Renal cortex interstitium (tissue), 15 donors: ENCODE measurements at places on chromosomes 2 and 18. TPM values are rescaled to one million over a fixed set of nuclear protein-coding genes. Genes with fewer than 3 reads are reported as not detected.

DNA sequence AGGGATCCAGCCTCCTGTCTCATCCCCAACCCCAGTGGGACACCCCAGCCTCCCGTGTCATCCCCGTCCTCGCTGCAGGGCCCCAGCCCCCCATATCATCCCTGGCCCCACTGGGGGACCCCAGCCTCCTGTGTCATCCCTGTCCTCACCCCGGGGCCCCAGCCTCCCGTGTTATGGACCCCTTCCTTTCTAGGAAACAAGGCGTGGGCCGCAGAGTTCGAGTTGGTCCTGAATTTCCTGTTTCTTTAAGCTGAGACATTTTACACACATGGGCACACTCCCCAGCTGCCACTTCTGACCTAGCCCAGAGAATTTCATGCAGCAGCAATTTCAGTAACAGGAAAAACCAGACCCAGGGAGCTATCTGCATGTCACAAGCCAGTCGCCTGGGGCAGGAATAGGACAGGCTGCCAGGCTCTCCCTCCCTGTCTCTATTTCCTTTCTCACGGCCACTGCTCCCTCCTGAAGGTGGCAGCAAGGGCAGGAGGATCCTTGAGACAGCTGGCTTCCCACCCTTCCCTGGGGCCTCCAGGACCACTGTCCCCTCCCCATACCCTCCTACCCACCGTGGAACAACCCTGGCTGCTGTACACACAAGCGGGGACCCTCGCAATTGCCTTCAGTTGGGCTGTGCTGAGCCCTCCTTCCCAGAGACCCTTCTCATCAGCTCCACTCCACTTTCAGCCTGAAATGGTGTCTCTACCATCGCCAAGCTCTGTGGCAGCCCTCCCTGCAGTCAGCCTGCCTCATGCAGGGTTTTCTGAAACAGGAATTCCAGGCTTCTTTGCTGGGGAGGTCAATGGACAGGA lies 141.9 kb upstream of the ID2 start:
- DNase-seq, result no peak

DNA sequence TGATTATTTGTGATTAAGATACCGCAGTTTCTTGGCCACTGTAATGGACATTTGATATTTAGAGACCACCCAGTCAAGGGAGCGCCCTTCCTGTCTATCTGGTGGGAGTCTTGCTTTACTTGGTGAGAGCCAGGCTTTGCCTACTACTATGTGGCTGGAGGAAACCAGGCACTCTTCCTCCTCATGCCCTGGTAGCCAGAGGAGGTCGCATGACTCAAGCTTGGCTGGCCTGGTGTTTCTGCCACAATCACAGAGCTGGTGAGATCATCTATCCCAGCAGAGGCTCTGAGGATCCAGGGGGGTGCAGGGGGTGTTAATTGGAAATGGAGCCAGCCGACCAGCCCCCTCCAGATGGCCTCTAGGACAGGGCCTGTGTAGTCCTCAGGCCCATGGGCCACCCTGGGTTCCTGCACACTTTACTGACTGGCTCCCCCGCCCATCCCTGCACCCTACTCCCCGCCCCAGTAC lies 46.8 kb upstream of the BIN1 start:
- no peak for DNase-seq

PDE1A gene
- polyA plus RNA-seq, result 25.3 TPM

- no peak for DNase-seq
Measured at GRCh38 chr2:120674246-120675170, 61.2 kb upstream of the GLI2 start.

- DNase-seq, result no peak
Measured at GRCh38 chr2:238638100-238638981, 209.5 kb upstream of the TWIST2 start.

DNA sequence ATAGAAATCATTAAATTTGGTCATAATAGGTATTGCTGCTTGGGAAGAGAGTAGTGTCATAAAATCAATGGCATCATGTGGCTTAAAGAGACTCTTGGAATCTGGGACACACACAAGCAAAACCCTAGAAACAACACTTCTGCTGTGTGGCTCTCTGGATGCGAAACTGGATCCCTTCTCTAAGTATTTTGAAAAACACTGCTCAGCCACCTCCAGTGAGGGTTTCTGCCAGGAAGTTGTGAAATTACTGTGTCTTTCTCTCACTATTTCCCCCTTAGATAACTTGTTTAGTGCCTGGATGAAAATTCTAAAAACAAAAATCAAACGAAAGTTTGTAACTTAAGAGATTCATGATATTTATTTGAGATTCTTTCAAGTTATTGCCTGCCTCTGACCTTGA lies 163.8 kb downstream of the RHBDD1 start:
- DNase-seq, result no peak

DNA sequence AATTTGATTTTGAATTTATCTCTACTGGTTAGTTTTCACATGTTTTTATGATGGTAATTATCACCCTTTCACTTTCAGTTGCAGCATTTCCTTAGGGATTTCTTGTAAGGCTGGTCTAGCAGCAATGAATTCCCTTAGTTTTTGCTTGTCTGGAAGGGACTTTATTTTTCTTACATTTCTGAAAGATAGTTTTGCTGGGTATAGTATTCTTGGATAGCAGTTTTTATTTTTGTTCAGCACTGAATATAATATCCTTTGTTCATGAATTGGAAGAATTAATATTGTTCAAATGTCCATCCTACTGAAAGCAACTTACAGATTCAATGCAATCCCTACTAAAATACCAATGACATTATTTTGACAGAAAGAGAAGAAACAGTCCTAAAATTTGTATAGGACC lies 30.2 kb downstream of the IL1RL2 start:
- no peak for DNase-seq

DNA sequence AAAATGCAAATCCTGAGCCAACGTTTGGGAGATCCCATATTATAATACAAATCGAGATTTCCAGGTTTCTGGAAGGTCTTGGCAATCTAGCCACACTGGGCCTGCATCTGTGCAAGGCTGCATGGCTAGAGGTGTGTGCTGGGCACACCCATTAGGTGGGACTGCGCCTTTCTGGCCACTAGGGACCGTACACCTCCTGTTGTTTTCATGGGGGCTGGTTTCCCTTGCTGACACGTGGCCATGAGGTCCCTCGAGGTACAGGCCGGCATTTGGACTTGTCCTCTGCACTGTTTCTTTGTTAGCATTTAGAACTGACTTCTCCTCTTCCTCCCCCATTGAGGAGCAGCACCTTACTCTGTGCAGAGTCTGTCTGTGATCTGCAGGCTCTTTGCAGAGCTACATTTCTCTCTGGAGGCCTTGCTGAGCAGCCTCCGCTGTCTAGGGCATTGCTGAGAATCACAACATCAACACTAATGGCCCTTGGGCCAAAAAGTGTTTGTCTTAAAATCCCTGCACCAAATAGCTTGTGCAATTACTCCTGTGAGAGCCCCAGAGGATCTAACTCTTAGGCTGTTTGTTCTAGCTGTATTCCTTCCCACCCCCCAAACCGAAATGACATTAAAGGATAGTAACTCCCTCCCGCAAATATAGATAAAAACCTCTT lies 131.2 kb downstream of the NEDD4L start:
- no peak for DNase-seq
